Stimulated activated CD8-positive, alpha-beta memory T cell treated with anti-CD3 and anti-CD28 coated beads, Interleukin-15, amount 100 ng/mL, for 24 hours (primary cell): ENCODE measurements at places on chromosomes 2 and 18.
A peak's percentile ranks its signal among the peaks of the same experiment; 100 is the strongest.

- DNase-seq: no peak
These were observed 117.9 kb downstream of the TANC1 start for GRCh38 chr2:159086342-159086741.

- DNase-seq: no peak
These were observed 13.1 kb downstream of the GRP start for GRCh38 chr18:59233017-59233410.

GRCh38 chr2:181070119-181070835, 89.9 kb downstream of the UBE2E3 start:
- no peak for DNase-seq

- DNase-seq: peak; percentile 8
These were observed 686 bp downstream of the UBXN4 start for GRCh38 chr2:135742325-135742757.

DNA sequence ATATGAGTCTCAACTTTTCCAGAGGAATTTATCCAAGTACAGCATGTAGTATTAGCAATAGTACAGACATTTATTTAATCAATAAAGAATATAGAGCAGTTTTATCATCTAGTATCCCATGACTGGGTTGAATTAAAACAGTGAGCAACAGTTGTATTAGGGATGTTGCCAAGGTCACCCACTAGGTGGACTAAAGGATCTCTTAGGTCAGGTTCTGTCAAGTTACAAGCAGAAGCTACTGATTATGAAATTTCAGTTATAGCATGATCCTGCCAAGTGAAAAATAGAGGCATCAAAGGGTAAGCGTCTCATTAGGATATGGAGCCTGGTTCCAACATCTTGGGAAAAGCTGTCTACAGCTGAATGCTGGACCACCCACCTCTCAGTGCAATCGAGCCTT, 52.1 kb upstream of the LAPTM4A start:
- no peak for DNase-seq

- DNase-seq: no peak
These were observed 39.4 kb downstream of the HRH4 start for GRCh38 chr18:24499814-24500213.

DNA sequence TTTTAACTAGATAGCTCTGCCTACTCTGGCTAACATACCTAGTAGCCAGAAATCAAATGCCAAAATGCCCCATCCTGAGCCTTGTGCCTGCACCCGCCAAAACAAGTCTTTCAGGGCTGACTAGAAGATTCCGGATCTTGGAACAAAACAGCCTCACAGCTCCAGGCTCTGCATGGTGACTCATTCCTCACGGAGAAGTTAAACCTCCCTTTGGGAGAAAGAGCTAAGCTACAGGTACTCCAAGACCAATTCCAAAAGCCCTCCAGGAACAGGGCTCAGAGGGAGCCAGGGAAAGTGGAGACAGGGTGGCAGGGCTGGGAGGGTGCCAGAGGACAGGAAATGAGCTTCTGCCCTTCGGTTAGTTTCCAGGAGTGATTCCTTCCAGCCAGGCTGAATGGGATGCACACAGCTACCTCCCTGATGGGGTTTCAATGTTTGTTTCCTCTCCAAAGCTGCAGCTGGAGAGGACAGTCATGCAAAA, 295.6 kb downstream of the TNS1 start:
- DNase-seq: no peak

- no peak for DNase-seq
These were observed 37.1 kb downstream of the MYO3B start for GRCh38 chr2:170215021-170215420.

DNA sequence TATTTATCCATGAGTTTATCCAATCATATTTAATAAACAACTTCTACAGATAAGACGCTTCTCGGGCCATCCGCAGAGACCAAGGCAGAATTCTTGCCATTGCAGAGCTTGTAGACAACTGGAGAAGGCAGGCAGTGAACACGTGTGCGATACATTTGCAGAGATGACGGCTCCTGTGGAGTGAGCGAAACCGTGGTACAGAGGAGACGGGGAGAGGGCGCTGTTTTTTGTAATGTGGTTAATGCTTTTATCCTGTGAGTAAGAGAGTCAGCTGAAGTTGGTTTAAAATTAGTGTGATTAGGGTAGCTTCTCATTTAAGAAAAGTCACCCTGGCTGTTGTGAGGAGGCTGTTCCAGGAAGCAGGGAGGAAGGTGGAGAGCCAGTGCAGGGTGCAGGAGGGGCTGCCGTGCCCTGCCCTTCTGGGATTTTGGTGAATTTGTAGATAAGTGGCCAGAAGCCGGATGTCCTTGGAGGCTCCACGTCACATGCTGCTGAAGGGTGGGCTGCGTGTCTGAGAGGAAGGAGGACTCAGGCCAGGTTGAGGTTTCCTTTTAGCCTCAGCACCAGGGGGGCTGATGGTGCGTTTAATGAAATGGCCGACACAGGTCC, 151.4 kb downstream of the SNTG2 start:
- no peak for DNase-seq

DNA sequence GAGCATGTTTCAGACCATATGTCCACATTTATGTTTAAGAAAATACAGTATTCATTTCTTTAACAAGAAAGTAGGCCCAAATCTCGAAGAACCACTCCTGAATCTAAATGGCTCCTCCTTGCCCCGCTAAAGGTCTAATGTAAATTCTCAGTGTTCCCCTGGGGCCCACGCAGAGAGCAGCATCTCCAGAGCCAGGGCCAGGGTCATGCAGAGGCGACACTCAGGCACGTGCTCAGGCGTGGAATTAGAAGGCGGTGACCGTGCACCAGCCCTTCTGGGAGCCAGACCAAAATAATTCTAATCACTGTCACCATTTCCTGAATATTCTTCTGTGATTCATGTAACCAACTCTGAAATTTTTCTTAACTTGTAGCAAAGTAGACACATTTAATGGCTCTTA, 68.3 kb upstream of the MYT1L start:
- no peak for DNase-seq

DNA sequence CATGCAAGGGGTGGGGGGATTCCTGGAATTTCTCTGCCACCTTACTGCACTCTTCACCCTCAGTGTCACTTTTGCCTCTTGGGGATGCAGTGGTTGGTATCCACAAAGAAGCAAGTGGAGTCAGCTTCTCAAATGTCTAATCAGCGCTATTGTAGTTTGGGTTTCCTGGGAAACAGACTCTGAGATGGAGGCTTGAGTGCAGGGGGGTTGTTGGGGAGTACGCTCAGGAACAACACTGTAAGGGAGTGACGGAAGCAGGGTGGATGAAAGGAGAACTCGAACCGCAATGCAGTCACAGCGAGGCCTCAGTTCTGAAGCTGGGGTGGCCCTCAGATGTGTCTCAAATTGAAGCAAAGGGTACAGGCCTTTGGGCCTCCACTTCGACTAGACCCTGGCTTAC, 73.6 kb upstream of the EPC2 start:
- DNase-seq: no peak

- no peak for DNase-seq
These were observed 2.5 kb downstream of the VIT start for GRCh38 chr2:36698993-36699392.

DNA sequence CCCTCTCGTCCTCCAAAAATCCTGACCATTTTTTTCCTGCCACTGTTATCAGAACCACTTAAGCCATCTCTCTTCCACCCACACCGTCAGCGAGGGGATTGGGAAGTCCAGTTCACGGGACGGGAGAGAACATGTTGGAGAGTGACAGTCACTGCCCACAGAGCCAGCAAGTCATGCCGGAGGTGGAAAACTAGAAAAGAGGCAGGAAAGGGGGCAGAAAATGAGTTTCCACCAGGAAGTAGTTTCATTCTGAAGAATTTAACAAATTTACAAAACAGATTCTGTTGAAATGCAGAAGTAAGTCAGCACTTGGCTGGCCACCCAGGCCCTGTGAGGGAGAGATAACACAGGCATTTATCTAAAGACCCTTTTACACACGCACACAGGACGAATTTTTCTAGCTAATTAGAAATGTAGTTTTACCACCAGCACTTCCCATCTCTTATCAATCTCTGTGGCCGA, 431.3 kb downstream of the TSN start:
- DNase-seq: no peak
